ENCODE measurements at places on chromosomes 5 and 9.

DNA sequence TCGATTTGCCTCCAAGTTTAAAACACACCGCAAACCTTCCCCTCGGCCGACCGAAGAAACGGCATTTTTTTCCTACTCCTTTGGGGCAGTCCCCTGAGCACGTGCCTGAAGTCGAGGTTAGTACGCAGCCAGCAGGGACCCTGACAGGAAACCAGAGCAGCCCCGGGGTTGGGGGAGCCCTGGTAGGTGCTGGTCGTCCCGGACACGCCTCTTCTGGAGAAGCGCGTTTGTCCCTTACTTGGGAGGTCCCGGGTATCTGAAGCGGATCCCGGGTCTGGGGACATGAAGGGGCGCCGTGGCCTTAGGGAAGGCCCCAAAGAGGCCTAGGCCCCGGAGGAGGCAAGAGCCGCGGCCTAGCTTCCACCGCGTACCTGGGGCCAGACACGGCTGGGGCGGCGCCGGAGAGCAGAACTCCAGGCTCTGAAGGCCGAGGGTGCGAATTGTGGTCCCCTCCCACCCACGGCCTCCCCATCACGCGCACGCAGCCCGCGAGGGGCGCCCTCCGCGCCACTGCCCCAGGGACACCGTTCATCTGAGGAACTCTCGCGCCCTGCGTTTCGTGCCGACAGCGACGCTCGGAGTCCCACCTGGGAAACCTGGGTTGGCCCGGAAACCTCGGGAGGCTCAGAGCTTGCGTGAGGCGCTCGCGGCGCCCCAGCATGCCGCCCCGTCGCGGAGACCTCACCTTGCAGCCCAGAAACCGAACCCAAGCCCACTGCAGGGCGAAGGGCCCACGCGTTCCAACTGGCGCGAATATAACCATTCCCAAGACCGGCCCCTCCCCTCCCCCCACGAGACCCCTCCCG lies 10.4 kb downstream of the OTP start:
- DNase-seq: no peak

DNA sequence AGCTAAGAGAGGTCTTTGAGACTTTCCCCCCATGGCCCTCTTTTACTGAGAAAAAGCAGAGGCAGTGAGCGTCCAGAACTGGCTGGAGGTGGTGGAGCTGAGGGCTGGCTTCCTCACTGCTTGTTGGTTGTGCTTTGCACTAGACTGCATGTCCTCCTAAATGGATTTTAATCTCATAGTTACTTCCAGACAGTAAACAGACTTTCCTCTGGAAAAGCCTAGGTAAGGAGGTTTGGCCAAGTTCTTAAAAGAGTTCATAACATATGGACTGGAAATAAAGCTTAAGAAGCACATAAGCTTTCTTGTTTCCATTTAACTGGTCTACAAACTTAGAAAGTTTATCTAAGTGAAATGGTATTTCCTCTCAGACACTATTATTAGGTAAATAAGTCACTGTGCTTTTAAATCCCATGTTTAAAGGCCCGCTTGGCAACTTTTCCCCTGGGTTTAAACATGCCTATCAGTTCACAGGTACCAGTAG lies 2.0 kb downstream of the ASPN start:
- no peak for DNase-seq

- no peak for DNase-seq
These were observed 3.3 kb upstream of the MEF2C start for GRCh38 chr5:88886252-88886651.

GRCh38 chr5:2135833-2136232 lies 253.1 kb upstream of the IRX4 start:
- DNase-seq: no peak

DNA sequence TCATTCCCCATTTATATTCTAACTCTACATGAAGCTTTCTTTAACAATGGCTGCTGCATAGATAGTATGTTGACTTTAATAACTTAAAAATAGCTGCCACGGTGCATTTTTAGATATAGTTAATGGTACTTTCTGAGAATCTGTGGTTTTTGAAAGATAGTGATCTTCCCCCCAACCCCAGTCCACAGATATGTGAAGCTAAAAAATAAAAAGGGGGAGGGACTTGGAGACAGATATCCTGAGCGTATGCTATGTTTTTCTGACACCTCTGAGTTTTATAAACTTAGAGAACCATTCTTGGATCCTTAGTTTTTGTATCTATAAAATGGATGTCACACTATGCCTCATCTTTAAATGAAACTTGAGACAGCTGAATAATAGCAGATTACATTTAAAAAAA lies 120.5 kb downstream of the SNX18 start:
- no peak for DNase-seq

DNA sequence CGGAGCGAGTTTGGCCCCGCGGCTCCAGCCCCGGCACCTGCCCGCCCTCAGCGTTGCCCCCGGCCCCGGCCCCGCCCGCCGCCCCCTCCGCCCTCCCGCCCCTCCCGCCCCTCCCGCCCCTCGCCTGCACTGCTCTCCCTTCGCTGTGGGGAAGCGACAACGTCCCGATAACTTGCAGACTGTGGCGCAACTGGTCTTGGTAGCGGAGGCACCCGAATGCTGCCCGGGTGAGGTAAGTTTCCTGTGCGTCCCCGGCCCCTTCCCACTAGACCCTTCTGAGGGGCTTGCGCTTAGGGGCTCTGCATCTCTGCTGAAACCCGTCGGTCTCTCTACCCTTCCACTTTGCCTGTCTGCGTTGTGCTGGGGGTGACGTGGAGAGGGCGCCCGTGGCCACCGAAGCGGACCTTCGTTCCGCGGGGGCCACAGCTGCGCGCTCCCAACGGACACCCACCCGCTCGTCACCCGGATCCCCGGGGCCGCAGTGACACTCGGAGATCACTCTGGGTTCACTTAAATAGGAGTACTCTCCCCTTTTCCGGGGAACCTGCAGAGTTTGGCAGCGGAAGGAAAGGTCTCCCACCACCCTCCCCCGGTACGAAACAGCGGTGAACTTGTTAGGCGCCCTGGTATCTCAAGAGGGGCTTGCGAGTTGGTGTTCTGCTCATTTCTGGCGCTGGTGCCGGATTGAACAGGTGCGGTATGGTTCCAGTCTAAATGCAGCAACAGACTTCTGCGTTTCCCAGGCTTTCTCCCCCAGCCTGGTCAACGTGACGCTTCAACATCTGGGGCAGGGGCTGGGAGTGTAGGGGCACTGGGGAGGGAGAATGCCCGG lies 707 bp downstream of the PIP5K1B start:
- no peak for DNase-seq

- no peak for DNase-seq
These were observed 200.2 kb upstream of the TARS1 start for GRCh38 chr5:33240558-33240957.

GRCh38 chr5:132410451-132411303 lies 41.2 kb downstream of the SLC22A5 start:
- peak; percentile 80 for DNase-seq

DNA sequence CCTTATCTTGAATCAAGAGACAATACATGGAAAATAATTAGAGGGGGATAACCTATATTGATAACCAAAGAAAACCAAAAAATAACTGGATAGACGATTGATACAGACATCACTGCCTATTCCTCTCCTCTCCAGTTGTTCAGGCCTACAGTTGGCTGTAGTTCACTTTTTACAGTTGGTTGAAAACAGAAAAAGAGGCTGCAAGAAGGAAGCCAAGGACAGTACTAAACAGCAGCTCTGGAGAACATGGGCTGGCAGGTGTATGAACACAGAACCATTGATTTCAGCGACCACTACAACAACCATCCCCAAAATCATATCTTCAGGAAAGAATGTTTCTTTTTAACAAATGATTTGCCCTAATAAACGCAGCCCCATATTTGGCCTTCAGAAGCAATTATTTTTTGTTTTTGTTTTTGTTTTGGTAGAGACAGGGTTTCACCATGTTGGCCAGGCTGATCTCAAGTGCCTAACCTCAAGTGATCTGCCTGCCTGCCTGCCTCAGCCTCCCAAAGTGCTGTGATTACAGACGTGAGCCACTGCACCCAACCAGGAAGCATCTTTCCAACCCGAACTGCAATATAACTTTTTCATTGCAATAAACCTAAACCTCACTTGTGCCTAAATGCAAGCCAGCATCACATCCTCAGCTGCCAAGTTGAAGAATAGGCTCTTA lies 64.3 kb downstream of the MLLT3 start:
- no peak for DNase-seq

DNA sequence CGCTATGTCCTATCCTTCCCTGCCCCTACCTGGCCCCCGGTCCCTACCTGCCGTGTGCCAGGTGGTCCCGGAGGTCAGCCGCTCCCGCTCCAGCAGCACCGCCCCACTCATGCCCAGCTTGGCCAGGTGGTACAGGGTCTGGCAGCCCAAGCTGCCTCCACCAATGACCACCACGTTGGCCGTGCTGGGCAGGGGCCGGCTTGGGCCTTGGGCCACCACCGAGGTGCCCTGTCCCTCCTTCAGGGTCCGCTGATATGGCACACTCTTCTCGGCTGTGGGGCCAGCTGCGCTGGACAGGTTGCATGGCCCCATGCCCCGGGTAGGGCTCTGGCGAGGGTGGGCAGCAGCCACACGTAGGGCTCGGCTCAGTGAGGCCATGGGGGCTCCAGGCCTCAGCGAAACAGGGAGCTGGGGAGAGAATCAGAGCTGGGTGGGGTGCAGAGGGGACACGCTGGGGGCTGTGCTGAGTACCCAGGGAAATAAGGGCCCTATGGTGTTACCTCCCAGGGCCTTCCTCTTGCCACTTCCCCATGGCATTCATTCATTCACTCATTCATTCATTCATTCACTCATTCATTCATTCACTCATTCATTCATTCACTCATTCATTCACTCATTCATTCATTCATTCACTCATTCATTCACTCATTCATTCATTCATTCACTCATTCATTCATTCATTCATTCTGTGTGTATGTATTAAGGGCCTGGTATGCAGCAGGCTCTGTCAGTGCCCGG lies 4.2 kb downstream of the SARDH start:
- DNase-seq: no peak

GRCh38 chr9:36728651-36729520 lies 156.2 kb downstream of the MELK start:
- DNase-seq: peak; percentile 37
